ENCODE measurements at places on chromosomes 3 and 15.

GRCh38 chr3:65902304-65902793 is 136.4 kb downstream of the MAGI1 start:
- DNase-seq = no peak

DNA sequence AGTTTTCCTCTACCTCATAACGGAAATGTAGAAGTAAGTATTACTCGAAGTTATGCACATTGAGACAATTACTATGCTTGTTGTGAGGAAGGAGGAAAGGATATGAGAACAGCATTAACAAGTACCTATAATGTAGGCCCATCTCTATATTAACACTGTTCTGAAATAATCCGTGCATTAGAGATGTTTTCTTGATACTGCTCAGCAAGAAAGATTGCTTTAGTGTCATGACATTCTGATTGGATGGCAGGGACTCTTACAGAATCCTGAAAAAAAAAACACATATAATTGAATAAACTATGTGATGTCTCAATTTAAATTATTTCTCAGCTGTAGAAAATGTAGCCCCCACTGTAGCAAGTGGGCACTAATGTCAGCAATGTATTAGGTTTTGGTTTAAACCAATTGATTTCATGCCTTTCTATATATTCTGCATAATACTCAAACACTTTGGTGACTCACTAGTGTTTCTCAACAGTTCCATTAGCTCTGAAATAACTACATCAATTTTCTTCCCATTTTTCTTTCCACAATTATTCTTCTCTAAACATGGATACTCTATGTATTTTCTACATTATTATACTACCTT is 598.3 kb upstream of the BCHE start:
- DNase-seq = no peak

DNA sequence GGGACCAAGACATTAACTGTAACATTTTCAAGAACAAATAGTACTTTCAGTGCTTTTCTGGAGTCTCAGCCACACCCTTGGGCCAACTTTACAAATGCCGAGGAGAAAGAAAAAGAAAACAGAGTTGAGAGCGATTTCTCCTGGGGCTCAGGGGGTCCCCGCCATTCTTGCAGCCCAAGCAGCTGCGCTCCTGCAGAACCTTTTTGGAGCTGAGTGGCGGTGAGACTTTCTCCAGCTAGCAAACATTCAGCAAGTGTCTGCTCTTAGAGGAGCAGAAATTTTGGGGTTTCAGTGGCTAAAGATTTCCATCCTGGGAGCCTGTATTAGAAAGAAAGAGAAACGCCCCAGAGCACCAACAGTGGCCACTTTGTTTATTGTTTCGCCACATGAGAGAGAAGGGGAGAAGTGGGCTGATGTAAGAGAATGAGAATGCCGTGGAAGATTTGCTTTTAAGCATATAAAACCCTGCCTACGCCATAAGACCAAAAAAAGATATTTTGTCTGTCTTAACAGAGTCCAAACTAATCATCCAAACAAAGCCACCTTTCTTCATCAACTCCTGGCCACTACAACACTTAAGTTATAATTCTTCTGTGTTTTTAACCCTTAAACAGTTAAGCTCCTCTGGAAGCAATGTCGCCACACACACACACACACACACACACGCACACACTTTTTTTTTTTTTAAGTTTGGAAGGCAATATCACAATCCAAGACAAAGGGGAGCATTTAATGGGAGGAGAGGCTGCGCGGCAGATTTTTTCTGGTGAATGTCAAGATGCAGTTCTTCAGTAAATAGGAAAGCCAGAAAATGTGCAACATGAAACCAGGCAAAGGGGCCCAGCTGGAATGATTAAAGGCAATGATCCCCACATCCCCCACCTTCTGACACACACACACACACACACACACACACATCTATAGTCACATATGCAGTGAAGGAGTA is 19.2 kb downstream of the EID1 start:
- DNase-seq = no peak

DNA sequence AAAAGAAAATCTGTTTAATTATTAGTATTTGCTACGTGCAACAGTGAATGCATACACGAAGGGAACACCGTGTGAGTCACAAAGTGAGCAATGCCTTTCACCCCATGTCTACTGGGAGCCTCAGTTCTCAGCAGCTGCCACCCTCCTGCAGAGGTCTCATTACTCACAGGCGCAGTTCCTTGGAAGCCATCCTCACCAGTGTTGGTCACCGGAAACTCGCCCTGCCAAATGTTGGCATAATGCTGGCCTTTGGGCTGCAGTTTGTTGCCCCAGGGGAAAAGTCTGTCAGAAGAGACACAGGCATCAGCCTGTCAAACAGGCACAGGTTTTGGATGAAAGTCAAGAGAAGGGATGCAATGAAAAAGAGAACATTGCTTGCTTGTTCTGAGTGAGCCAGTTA is 50.1 kb downstream of the SUMF1 start:
- no peak for DNase-seq

GRCh38 chr15:63380151-63380807 is 1.4 kb downstream of the CA12 start:
- DNase-seq = no peak

GRCh38 chr3:72143322-72143721 is 358.4 kb upstream of the PROK2 start:
- DNase-seq = no peak

DNA sequence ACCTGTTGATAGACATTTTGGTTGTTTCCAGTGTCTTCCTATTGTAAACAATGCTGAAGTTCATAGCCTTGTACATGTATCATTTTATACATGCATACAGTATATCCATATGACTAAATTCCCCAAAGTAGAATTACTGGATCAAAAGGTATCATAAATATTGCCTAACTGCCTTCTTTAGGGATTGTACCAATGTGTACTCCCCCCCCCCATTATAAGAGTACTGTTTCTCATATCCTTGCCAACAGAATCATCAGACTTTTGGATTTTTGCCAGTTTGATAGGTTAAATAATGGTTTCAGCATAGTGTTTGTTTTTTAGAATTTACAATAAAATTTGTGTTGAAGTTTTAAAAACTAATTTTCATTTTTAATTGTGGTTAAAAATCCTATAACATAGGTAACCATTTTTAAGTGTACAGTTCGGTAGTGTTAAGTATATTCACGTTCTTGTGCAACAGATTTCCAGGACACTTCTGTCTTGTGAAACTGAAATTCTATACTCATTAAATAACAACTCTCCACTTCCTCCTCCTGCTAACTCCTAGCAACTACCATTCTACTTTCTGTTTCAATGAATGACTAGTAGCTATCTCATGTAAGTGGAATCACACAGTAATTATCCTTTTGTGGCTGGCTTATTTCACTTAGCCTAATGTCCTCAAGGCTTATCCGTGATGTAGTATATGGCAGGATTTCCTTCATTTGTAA is 30.8 kb upstream of the MAP3K13 start:
- DNase-seq = peak; percentile 19

GRCh38 chr3:63167113-63167512 is 111.0 kb upstream of the SYNPR start:
- DNase-seq = no peak

DNA sequence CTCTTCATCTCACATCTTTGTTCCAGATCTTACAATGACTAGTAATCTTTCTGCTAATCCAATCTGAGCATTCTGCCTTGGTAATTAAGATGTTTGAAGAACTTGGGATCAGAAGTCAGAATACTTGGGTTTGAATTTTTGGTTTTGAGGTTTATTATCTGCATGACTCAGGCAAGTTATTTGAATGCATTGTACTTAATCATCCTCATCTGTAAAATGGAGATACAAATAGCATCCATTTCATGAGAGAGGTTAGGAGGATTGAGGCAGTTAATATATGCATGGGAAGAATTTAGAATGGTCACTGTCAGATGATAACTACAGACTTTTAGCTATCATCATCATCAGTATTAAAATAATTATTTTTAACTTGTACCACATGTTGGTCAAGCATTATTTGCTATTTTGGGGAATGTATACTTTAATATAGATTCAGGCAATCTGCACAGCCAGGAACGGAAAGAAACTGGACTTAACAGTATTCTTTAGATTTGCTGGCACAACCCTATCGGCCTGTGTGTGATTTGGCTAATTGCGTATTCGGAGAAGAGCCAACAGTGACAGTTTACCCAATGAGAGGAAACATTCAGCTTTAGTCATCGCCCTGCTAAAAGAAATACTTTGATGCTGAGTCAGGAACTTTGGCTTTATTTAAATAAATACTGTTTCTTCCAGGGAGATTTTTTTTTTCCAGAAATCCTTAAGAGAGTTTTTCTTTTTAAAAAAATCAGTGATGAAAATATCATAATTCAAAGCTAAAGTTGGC is 600.0 kb downstream of the ROBO1 start:
- DNase-seq = peak; percentile 1

- DNase-seq = no peak
Observed at GRCh38 chr15:79358069-79358468, 47.2 kb downstream of the TMED3 start.

DNA sequence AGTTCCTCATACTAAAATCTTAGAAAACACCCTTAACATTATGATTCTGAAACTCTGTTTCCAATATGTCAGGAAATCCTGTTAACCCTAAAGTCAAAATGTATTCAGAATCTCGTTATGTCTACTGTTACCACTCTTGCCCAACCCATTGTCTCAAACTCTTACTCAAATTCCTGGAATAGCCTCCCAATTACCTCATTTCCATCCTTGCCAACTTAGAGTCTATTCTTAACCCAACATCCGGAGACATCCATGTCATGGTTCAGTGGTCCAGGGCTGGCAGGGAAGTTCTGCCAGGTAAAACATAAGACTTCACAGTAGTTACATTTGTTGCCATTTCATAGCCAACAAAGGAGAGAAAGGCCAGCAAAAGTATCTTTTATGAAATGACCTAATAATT is 593.9 kb downstream of the PYDC2 start:
- DNase-seq = no peak

DNA sequence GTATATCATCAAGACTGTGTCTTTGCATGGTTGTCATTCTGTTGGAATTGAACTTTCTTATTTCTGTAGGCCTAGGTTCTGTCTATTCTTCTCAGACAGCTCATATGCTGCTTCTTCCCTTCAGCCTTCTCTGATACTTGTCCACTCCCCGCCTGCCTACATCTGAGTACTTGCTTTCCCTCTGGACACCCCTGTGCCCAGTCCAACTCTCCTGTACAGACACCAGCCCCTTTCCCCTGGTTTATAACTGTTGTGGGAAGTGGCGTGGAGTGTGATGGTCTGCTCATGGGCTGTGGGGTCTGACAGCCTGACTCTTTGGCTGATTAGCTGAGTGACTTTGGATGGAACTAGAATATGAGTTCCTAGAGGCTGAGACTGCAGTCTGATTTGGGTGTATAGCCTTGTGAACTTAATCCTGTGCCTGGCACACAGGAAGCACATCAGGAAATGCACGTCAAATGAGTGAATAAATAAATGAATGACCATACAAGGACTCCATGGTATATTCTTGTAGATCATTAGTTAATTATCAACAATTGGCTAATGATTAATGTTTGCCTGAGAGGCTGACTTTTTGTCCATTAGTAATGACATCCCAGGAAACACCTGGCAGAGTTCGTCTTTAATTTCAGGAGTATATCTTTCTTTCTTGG is 11.8 kb downstream of the CACNA1D start:
- DNase-seq = no peak

- DNase-seq = no peak
Observed at GRCh38 chr3:158792709-158793108, 9.1 kb upstream of the MFSD1 start.

DNA sequence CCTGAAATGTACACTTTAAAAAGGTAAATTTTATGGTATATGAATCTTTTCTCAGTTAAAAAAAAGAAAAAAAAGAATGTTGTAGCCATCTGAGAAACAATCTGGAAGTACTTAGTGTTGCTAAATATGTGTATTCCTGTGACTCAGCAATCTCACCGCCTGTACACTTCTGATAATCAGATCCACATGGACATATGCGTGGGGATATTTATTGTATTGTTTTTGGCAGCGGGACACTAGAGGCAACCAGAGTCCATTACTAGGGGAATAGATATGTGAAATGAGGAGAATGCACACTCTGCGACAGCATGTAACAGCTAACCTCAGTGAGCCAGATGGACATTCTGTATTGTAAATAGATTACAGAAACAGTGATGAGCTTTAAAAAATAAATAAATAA is 65.4 kb downstream of the AQP9 start:
- no peak for DNase-seq

DNA sequence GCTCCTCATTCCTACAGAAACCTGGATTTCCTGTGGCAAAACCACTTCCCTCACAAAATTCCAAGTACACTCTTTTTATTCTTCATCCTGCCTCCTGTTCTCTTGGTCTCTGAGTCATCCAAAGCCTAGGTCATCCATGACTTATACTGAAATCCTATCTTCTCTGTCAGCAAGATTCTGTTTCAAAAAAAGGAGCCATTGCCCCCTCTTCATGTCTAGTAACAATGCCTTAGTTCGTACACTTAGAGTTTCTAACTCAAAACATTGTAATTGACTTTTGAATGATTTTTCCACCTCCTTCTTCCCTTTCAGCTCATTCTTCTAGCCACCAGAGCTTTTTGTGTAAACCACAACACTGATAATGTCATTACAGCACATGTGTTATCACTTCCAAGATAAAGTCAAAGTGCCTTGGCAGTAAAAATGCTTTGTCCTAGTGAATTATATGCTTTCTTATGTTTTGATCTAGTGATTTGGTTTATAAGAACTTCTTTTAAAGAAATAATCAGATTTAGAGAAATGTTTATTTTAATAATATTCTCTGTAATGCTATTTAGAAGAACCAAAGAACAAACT is 256.5 kb upstream of the NECTIN3 start:
- DNase-seq = no peak

GRCh38 chr3:159886050-159886449 is 102.6 kb upstream of the IL12A start:
- DNase-seq = no peak

DNA sequence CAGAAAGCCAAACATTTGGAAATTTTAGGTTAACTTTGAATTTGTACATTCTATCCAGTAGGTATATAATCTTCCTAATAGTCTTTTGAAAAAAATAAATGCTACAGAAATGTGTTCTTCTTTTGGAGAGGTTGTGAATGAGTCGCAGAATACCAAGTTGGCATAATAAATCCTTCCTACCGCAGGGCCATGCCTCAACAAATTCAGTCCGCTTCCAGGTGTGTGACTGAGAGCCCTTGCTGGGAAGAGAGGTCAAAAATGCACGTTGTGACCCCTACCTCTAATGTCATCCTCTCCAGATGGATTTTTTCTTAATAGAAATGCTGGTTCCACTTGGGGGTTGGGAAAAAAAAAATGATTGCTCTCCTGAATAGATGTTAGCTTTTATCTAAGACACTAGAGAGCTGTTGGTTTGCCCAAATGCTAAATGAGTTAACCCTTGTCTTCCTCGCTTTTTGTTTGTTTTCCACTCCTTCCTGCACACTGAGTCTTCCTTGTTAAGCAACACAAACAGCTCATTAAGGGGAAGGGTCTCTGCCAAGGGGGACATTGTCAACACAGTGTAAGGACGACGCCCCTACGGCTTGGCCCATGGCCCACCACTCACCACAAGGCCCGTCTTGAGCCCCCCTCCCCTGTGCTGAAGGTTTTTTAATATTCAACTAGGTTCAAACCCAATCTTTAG is 33.9 kb downstream of the RLBP1 start:
- no peak for DNase-seq

- DNase-seq = no peak
Observed at GRCh38 chr3:15983232-15983631, 185.5 kb upstream of the ANKRD28 start.

- DNase-seq = no peak
Observed at GRCh38 chr3:63910001-63910400, 2.2 kb downstream of the SCAANT1 start.
